GM23338 (cell line): ENCODE measurements at places on chromosomes 3 and 15.

DNA sequence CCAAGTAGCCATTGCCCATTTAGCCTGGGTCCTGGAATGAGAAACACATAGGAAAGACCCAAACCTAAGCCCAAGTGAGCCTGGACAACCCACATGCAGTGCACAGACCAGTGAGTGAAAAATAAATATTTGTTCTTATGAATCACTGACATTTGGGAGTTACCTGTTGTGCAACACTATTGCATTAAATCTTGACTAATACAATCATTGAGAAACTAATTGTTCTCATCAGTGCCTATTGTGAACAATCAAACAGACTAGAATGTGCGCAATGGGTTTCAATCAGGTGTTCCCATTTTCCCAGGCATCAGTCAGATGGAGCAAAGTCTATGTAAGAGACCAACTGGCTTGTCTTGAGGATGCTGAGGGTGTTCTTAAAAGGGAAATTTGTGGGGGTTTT is 54.7 kb upstream of the CNOT10 start:
- no peak for DNase-seq

DNA sequence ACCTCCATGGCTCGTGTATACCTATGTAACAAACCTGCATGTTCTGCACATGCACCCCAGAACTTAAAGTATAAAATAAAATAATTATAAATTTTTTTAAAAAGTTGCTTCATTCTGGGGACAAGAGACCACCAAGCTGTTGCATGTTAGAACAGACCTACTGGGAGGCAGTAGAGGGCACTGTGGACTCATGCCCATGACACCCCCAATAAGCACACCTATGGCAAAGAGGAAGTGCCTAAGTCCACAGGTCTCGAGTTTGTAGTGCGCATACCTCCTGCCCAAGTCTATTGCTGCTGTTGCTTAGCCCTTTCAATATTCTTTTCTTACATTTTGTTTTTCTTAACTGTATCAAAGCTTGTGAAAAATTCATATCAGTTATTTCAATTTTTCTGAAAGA is 267.9 kb upstream of the THBS1 start:
- peak; percentile 48 for DNase-seq

GRCh38 chr3:61913701-61914100 is 352.3 kb downstream of the PTPRG start:
- DNase-seq = no peak

GRCh38 chr15:71195242-71195641 is 80.0 kb downstream of the THSD4 start:
- DNase-seq = peak; percentile 70
